ENCODE measurements at places on chromosomes 16 and 17.

DNA sequence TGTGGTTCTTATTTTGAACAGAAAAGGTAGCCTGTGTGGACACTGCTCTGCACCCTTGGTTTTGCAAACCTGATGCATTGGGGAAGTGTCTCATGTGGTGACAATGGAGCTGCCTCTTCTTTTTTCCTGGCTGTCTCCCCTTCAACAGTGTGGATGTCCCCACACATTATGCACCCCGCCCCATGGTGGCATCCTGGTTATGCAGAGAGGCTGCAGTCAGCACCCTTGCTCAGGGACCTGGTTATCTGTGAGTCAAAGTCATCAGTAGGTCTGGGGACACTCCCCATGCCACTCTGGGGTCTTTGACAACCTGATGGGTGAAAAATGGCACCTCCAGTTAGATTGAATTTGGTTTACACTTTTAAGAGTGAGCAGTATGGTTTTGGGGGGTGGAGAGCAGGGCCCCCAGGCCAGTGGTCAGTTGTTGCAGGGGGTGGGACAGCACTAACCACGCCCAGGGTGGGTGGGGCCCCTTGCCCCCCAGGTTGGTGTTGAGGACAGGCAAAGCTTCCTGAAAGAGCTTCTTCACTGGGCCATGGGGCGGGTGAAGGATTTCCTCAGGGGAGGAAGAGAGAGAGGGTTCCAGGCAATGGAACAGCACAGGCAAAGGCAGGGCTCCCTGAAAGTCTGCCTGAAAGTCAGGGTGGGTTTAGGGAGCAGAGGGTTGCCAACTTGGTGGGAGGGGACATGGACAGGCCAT lies 24.6 kb upstream of the KCNJ12 start:
- no peak for DNase-seq

DNA sequence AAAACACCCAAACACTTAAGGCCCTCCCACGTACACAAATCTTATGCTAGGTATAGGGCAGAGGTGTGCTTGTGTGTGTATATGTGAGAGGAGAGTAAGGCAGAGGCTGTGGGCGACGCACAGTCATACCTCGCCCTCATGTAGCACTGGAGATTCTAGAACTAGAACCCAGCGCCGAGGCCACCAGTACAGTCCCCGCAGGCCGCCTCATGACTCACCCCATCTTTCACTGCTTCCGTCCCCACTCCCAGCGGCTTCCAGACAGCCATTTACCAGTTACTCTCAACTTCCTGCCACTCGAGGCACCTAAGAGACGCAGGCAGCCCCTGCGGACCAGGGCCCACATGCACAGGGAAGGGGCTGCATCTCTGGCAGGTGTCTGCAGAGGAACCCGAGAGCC lies 23.2 kb upstream of the CYTH1 start:
- no peak for DNase-seq

DNA sequence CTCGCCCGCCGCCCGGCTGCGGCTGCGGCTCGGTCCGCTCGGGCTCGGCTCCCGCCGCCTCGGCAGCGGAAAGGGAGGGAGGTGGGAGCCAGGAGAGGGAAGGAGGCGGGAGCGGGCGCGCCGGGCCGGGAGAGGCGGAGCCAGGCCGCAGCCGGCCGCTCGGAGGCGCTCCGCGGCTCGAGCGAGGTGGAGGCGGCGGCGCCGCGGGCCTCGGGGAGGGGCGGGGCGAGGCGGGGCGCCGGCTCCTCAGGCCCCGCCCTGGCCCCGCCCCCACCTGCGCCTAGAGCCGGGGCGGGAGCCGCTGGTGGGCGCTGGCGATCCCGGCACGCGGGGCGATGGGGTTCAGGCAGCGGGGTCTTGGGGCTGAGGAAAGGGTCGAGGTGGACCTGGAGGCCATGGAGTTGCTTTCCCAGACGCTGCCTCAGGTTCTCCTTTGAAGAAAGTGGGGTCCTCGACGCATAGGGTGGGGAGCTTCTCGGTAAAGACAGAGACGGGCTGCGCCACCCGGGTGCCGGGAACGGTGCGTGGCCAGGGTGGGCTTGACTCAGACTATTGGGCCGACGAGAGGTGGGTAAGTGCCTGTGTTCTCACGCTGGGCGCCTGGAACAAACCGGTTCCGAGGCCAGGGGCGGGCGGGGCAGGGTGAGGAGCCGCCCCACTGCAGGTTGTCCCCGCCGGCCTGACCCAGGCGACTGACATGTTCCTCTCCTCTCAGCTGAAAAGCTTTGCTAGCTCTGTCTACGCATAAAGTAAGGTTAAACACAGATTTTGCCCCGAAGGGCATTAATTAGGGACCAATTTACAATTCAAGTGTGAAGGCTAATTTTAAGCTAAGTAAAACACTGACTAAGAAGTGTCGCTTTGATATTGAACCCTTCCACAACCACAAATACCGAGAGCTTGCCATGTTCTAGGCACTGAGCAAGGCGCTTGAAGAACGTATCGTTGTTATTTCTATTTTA lies at the start of gene CMTM4:
CMTM4 (minus strand) TSS at position 75 of the 962 bp plus-strand sequence. CDS start 218 bp downstream, outside the sequence.
- no peak for DNase-seq

DNA sequence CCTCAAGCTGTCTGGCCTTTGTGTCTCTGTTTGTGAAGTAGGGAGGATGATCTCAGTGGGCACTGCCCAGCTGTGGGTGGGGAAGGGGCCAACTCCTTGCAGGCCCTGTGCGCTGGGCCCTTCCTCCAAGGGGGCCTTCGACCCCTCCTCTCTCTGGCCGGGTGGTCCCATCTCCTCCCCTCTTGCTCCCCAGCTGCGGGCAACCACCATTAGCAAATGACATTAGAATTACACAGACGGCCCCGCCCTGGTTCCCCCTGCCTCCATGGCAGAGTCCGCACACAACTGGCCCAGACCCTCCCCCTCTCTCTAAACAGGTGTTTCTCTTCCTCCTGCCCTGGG lies 2.5 kb upstream of the SLC6A4 start:
- no peak for DNase-seq

GRCh38 chr17:49690256-49690655 lies 12.4 kb upstream of the SPOP start:
- DNase-seq, result no peak

DNA sequence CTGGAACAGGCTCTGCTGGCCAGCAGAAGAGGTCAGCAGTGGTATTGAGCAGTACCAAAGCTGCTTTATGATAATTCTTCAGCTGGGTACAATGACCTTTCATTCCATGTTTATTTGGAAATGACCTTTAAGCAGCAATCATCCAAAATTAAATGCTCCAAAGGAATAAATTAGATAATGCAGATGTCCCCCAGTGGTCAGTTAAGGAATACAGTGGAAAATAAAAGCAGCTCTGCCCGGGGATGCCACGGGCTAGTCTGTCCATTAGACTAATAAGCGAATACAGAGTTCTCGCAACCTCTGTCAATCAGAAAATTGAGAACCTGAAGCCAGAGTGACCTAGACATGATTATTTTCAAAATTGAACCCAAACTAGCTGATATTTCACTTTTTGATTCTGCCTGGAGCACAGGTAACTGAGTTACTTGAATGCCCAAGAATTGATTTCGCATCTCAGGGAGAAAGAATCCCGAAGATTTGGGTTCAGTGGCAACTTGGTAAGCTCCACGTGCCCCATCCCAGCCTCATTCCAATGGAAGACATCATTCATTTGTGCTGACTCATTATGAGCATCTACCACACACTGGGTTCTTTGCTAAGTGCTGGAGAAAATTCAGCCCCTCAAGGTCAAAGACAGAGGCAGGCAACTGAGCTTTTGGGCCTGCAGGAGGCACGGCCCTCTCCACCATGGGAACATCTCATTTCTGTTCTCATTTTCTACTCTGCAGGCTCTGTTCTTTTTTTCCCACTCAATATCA lies 34.4 kb upstream of the SLC39A11 start:
- no peak for DNase-seq

- no peak for DNase-seq
These were observed 3.1 kb downstream of the HEXIM2 start for GRCh38 chr17:45164734-45165269.

GRCh38 chr17:245611-246010 lies 64.2 kb upstream of the DOC2B start:
- DNase-seq, result no peak

- no peak for DNase-seq
These were observed 12.3 kb downstream of the PELP1 start for GRCh38 chr17:4691686-4692085.

DNA sequence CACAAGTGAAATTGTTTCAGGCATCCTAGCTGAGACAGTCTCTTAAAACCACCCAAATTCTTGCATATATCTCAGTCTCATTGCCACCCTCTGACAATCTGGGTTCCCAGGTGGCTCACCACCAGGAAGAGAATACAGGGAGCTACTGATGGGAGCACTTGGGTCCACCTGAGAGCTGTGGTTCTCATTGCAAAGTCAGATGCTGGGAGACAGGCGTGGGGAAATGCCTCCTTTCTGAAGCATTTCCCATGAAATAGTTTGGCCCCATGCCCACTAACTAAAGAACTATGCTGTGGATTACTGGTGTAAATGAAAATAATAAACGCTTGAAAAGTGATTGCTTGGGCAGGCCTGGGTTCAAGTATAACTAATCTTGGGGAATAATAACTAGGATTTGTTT lies 70.3 kb downstream of the CMC2 start:
- DNase-seq, result no peak

GRCh38 chr17:64153565-64154312 lies 23.8 kb upstream of the ERN1 start:
- no peak for DNase-seq

DNA sequence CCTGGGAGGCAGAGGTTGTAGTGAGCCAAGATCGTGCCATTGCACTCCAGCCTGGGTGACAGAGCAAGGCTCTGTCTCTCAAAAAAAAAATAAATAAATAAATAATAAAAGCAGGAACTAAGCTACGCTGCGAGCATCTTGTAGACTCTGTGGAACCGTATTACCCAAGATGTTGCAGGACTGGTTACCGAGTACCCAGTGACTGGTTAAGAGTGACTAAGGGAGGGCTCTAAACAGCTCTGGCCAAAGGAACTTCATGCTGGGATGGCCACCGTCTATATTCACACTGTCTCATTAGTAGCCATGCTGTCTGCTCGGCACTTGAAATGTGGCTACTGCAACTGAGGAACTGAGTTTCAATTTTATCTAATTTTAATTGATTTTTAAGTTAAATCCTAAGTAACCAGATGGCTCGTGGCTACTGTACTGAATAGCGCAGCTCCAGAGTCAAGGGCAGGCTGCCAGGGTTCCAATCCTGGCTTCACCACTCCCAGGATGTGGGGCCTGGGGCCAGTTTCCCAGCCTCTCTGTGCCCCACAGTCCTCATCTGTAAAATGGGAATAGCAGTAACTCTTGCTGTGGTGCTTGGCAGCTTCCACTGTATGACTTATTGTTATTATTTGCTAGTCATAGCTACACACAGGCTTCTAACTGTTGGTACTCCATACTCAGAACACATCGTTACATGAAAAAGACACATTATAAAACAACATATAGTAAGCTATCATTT lies 3.0 kb downstream of the NTAN1 start:
- no peak for DNase-seq

GRCh38 chr16:56610609-56611111 lies 2.3 kb downstream of the MT2A start:
- no peak for DNase-seq

GRCh38 chr16:68299571-68300453 lies 10.9 kb downstream of the SLC7A6OS start:
- DNase-seq, result no peak

GRCh38 chr16:75023009-75023408 lies 24.2 kb downstream of the ZNRF1 start:
- DNase-seq, result no peak

DNA sequence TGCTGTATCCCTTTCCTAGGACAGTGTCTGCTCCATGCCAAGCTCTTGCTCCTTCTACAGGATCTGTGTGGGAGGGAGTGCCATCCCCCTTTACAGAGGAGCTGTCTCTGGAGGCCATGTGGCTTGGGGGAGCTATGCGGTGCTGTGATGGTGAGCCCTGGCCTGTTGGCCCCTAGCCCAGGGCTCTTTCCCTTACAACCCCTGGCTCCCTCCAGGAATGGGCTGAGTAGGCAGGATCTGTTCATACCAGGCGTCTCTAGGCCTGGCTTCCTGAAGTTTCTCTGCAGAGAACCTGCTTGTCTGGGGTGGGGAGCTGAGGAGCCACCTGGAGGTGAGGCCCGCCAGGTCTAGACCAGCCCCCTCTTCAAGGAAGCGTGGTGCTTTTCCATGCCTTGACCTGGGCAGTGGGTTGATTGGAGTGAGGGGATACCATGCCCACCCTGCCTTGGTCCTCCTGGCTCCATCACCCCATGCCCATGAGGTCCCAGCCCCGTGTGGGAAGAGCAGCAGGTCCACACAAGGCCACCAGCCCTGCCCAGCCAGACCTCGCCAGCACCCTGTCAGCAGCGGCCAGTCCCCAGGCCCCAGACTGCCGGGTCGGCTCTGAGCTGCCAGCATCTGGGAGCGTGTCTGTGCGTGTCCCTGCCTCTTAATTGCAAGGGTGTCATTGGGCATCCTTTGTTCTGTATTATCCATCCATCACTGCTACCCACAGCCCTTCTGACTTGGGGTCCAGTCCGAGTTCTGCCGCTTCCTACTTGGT lies 14.7 kb downstream of the LLGL2 start:
- DNase-seq, result no peak
